ENCODE measurements at places on chromosomes 7 and 10.

DNA sequence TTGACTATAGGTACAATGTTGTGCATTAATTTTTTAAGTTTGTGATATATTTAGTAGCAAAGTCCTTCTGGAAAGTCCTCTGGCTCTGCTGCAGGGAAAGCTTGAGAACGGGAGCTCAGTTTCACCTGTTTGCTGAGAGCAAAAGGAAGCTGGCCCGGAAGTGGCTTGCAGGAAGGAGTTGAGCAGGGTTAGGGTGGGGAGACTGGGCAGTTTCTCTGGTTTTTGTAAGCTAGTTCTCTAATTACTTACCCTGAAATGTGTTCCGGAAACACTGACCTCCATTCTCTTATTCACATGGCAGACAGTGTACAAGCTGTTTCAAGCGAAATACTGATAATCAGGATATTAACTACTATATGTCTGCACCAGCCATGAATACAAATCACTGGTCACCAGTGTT is 22.3 kb downstream of the MAP3K8 start:
- no peak for DNase-seq

- no peak for DNase-seq
These were observed 203.7 kb downstream of the DIP2C start for GRCh38 chr10:485776-486175.

- DNase-seq = no peak
These were observed 134.4 kb upstream of the AGK start for GRCh38 chr7:141416650-141417270.

DNA sequence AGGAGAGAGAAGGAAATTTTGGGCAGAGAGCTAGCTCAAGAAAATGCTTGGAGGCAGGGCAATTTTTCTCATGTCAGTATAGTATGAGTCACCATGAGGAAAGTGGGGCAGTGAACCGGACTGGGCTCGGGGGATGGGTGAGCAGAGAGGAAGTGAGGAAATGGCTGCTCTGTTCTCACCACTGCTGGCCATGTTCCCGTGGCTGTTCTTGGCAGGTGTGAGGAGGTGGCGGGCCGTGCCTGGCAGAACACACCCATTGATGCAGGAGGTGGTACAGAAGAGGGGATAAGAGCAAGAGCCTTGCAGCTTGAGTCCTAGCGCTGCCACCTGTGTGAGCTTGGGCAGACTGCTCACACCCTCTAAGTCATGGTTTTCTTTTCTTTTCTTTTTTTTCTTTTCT is 304.4 kb upstream of the LYZL1 start:
- DNase-seq = no peak

GRCh38 chr10:2121929-2122328 is 384.6 kb upstream of the ADARB2 start:
- no peak for DNase-seq

GRCh38 chr7:111931016-111931517 is 275.1 kb downstream of the DOCK4 start:
- DNase-seq = no peak

- no peak for DNase-seq
These were observed 672.5 kb upstream of the ANKRD30A start for GRCh38 chr10:36452851-36453250.

- no peak for DNase-seq
These were observed 114.2 kb downstream of the ZMIZ1 start for GRCh38 chr10:79182781-79183467.

DNA sequence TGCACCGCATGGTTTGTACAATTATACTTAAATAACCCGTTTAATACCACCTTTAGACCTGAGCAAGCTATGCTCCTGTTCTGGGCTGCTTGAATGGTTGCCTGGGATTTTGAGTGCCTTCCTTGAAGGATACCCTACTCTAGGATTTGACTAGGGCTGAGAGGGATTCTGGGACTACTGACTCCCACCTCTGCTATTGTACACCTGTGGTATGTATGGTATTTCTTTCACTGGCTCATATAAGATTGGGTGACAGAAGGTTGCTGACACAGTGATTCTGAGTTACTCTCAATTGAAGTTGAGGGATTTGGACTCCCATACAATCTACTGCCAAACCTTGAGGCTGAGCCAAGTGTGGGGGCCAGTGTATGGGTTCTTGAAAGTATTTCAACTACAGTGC is 494.4 kb upstream of the SEMA3D start:
- DNase-seq = no peak

DNA sequence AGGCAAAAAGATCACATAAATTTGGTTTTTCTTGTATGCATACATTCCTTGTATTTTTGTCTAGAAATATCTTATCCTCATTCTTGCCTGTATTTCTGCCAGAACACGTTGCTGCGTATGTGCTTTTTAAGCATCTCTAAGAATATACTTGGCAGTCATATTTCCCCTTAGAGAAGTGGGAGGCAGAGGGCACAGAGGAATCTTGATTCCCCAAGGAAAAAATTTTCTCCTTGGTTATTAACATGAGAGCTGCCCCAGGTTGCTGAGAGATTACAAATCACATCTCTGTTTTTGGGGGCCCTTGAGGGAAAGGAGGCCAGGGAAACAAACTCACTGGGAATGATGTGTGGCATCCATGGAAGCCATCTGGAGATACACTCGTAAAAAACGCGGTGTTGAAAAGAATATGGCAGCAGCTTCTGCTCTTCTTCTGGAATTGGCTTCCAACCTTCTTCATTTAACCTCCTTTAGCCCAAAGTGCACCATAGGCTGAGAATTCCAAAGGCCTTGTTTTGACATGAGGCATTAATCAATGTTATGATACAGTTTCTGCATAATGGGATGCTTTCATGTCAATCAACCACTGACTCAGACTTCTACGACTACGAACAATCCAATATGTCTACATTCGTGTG is 684.3 kb upstream of the SORCS1 start:
- no peak for DNase-seq

- DNase-seq = no peak
These were observed 310.7 kb downstream of the CALN1 start for GRCh38 chr7:72101444-72101843.

GRCh38 chr10:81865581-81865980 is 9.4 kb upstream of the NRG3 start:
- DNase-seq = no peak

DNA sequence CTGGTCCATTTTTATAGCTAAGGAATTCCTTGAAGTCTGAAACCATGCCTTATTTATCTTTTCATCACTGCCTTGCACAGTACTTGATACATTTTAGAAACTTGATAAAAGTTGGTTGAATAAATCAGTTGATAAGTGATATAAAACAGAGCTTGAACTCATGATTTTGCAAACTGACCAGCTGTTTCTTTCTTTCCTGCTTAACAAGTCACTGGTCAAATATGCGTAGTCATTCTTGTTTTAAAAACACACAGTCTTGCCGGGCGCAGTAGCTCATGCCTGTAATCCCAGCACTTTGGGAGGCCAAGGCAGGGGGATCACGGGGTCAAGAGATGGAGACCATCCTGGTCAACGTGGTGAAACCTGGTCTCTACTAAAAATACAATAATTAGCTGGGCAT is 6.3 kb downstream of the TPST1 start:
- no peak for DNase-seq

- DNase-seq = no peak
These were observed 20.6 kb upstream of the FKBP9 start for GRCh38 chr7:32936689-32937088.

DNA sequence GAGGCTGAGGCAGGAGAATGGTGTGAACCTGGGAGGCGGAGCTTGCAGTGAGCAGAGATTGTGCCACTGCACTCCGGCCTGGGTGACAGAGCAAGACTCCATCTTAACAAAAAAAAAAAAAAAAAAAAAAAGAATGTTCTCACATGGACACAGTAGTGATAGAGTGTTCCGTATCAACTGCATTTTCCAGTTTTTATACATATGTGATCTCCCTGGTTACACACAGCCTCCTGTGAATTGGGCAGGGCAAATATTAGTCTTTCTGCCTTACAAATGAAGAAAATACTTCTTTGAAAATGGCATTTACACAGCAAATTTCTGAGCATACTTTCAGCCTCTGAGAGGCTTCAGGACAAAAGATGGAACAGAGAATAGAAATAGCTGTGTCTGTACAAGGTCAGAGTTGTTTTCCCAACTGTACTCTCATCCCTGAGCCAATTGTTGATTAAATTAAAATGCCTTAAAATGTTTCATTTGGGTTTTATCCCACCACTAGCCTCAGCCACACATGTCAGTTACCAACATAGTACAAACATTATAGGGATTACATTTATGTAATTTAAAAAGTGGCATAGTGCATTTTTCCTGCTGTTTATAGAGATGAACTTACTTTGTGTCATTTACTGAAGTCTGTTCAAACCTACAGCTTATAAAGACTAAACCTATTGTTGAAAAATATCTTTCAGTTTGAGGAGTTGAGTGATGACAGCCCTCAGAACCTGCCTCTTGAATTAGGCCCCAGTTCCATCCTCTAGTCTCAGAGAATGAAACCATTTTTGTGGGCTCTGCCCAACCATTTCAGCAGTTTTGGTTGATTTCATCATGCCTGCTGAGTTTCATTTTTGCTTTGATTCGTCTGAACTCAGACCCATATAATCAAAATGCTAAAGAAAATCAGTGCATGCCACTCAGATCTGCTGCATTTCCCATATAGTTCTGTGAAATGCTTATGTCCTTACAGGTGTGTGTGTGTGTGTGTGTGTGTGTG is 609.4 kb upstream of the C7orf33 start:
- DNase-seq = no peak

GRCh38 chr7:143376396-143376795 is 4.7 kb upstream of the ZYX start:
- DNase-seq = no peak

GRCh38 chr7:127983804-127984332 is 47.4 kb downstream of the LRRC4 start:
- no peak for DNase-seq

- no peak for DNase-seq
These were observed 17.1 kb downstream of the PLXDC2 start for GRCh38 chr10:19833170-19833824.

- no peak for DNase-seq
These were observed 12.9 kb upstream of the DENND2A start for GRCh38 chr7:140653319-140654108.

DNA sequence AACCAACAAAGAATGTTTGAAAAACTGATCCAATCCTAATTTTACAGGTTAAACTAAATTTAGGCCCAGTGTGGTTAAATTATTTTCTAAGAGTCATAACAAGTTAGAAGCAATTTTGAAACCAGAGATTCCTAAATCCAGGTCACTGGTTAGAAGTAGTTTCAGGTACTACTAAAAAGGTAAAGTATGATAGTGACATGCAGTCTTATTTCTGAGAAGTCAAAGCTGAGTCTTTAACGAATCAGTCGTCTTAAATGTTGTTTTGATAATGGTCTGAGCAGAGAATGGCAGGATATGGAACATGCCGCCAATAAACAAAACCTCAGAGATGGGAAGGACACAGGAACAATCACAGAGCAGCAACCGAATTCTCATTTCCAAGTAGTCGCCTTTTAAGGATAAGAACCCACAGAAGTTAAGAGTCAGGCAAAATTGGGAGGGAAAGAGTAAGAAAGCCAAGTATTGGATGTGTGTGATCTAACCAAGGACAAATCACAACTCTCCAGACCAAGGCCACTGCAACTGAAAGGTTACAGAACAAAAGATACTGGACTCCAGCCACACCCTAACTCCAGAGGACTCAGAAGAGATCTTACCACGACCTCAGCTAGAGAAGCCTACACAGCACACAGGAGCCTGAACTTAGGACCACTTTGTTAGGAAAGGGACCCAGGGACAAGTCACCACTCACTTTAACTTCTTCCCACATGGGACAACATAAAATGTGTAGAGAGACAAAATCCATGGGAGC is 19.7 kb downstream of the TMEM243 start:
- DNase-seq = no peak

- DNase-seq = no peak
These were observed 17.3 kb upstream of the GRIFIN start for GRCh38 chr7:2493205-2494164.

DNA sequence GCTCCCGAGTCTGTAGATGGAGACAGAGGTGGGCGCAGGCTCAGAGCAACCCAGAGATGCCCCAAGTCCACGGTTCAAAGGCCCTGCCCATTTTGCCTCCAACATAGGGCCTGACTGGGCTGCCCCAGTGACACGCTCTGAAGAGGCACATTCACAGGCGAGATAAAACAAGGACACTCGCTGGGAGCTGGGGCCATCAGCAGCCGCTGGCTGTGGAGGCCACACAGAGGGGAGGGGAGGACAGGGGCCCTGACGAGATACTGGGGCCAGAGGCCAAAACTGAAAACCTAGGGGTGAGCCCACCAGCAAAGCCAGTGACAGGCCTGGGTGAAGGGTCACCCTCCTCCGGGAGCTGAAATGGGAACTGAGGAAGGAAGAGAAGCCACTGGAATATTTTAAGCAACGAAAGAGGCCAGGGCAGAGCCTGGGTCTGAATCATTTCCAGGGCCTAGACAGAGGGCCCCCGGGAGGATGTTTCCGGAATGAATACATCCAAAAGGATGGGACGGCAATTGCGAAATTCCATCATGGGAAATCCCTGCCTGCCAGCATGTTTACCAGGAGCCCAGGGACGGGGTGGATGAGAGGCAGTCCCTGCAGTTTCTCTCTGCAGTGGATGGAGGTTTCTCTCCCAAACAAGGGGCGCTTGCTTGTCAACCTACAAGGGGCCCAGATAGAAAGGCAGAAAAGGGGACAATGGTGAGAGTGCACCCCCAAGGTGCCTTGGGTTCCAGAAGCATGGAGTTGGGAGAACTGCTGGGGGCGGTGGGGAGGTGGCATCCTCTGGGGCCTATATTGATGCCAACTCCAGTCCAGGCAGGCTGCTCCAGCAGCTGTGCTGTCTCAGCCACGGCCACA is 29.0 kb upstream of the HSPA12A start:
- DNase-seq = no peak

GRCh38 chr7:24828891-24829661 is 71.8 kb upstream of the GSDME start:
- DNase-seq = no peak

DNA sequence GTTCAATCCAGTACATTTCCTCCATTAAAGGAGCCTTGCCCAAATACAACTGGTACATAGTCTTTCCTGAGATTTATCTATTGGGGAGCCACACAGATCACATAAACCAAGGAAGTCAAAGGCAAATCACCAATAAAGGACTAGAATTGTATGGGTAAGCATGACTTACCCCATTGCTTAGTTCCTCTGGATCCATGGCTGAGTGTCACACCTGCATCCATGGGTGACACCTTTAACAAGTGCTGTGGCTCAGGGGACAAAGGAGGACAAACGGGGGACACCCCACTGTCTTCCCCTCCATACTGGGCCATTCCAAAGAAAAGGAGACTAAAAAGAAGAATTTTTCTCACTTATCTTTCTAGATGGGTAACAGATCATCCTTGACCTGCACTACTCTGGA is 30.4 kb downstream of the ZNF92 start:
- no peak for DNase-seq

DNA sequence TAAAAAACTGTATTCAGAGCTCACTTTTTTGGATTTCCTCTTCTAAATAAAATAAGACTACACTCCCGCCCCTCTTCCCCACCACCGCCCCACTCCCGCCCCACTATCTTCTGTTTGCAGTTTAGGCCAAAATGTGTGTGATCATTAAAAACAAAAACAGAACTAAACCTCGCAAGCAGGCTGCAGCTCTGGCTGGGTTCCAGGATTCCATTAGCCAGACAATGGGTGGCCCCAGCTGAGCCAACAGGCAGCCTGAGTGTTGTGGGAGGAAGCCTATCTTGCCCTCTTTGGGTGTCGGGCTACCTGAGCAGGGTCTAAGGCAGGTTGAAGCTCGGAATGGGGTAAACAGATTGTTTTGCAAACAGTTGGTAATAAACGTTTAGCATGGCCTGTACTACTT is 41.7 kb downstream of the ARL4A start:
- DNase-seq = no peak

- no peak for DNase-seq
These were observed 24.5 kb upstream of the C1GALT1 start for GRCh38 chr7:7157887-7158271.
